Ovary (tissue), 10 donors: ENCODE measurements at places on chromosomes 7 and 10. TPM values are rescaled to one million over a fixed set of nuclear protein-coding genes. Genes with fewer than 3 reads are reported as not detected.

- DNase-seq: no peak
These were observed 109.3 kb downstream of the TNS3 start for GRCh38 chr7:47472444-47473157.

Gene PRDX3
- 65.7 TPM for total RNA-seq

Gene CACNA2D1
- total RNA-seq: 30.9 TPM

- no peak for DNase-seq
These were observed 6.0 kb downstream of the NODAL start for GRCh38 chr10:70435241-70436085.

GRCh38 chr10:59757966-59758365, 4.7 kb upstream of the MRLN start:
- no peak for DNase-seq

Gene MMD2
- total RNA-seq: not detected

GRCh38 chr10:68046642-68047041, 28.4 kb downstream of the HERC4 start:
- no peak for DNase-seq

Gene C7orf33
- total RNA-seq: not detected

DNA sequence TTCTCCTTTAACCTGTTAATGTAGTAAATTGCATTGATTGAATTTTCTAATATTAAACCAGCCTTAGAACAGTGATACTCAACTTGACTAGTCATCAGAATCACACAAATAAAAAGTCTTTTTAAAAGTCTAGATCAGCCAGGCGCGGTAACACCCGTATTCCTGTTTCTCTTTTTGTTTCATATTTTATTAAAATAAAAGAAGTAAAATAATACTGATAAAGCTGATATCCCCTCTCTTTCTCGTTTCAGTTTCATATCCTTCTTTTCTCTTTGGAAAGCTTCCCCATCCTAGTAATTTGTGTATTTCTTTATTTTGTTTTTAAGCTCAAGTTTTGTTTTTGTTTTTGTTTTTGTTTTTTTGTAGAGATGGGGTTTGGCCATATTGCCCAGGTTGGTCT, 9.3 kb downstream of the SMO start:
- DNase-seq: no peak

GRCh38 chr10:110162741-110163145, 44.7 kb upstream of the MXI1 start:
- no peak for DNase-seq

Gene SOSTDC1
- total RNA-seq: 0.62 TPM

- DNase-seq: no peak
These were observed 7.8 kb upstream of the GLI3 start for GRCh38 chr7:42244828-42245227.

GRCh38 chr7:134724606-134725005, 54.8 kb upstream of the CALD1 start:
- DNase-seq: no peak

DNA sequence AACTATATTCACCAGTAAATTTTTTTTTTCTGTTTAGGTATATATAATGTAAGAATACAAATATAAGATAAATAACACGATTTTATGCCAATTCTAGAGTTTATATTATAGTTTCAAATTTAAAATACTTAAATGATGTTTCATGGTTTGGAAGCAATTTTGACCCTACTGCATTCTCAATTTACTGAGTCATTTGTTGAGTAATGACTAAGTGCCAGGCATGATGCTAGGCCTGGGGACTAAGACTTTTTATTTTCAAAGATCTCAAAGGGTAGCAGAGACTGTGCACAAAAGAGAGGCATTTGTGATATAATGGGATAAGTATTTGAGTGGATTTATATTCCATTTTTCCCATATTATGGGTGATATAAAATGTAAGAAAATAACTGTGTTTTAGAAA, 78.9 kb upstream of the SMIM30 start:
- no peak for DNase-seq

Gene CTAGE4
- 2.1 TPM for total RNA-seq

Gene KLLN
- 0.33 TPM for total RNA-seq

- DNase-seq: no peak
These were observed 130.9 kb upstream of the PRR15 start for GRCh38 chr7:29432721-29433120.

DNA sequence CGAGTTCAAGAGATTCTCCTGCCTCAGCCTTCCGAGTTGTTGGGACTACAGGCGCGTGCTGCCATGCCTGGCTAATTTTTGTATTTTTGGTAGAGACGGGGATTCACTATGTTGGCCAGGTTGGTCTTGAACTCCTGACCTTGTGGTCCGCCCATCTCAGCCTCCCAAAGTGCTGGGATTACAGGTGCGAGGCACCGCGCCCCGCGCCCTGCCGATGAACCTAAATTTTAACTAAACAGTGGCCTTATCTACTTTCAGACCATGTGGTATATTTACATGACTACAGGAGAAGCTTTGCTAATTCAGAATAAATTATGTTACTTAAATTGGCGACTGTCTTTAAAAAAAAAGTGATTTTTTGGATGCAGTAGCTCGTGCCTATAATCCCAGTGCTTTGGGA, 9.2 kb downstream of the SIRT1 start:
- DNase-seq: no peak

DNA sequence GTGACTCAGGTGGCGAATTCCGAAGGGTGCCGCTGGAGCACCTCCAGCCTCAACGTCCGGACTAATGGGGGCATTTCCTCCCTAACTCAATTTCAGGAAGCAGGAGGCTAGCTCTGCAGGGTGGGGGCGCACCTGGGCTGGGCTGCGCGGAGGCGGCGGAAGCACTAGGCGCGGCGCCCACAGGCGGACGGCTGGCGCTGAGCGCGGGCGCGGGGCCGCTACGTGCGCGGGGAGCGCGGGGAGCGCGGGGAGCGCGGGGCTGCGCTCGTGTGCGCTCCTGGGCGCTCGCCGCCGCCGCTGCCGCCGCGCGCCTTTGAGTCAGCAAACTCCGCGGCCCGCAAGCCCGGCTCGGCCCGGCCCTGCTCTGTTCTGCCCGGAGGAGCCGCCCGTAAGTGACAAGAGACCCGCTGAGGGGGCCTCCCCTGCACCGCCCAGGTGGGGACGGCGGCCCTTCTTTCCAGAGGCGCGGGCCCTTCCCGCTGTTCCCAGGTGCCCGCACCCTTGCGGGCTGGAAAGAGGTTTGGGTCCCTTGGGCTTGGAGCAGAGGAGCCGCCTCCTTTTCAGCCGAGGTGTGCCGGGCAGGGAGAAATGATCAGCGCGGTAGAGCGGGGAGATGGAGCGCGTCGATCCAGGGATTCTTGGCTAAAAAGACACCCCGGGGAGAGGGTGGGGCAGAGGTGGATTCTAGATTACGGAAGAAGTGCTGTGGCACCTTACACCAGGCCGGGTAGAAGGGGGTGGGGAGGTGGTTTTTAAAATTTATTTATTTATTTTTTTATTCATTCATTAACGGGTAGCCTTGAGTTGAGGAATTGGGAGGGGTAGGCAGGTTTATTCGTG, at the start of gene SNX10:
Gene SNX10 (plus strand): TSS at position 164 of the 840 bp plus-strand sequence. CDS start 54,581 bp downstream, outside the sequence.
- no peak for DNase-seq

DNA sequence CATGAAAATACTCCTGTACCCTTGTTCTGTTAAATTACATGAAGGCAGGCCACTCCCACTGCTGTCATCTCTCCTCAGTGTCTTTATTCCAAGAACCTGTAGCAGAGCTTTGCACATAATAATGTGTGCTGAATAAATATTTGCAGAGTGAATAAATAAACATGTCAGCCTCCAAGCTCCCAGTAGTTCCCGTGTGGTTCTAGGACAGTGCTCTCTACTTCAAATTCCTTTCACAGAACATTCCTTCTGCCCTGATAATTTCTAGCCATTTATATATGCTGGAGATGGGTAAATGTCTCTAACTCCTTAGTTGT, 20.3 kb upstream of the HYAL4 start:
- no peak for DNase-seq

- no peak for DNase-seq
These were observed 588.5 kb downstream of the TNS3 start for GRCh38 chr7:46993396-46993795.

DNA sequence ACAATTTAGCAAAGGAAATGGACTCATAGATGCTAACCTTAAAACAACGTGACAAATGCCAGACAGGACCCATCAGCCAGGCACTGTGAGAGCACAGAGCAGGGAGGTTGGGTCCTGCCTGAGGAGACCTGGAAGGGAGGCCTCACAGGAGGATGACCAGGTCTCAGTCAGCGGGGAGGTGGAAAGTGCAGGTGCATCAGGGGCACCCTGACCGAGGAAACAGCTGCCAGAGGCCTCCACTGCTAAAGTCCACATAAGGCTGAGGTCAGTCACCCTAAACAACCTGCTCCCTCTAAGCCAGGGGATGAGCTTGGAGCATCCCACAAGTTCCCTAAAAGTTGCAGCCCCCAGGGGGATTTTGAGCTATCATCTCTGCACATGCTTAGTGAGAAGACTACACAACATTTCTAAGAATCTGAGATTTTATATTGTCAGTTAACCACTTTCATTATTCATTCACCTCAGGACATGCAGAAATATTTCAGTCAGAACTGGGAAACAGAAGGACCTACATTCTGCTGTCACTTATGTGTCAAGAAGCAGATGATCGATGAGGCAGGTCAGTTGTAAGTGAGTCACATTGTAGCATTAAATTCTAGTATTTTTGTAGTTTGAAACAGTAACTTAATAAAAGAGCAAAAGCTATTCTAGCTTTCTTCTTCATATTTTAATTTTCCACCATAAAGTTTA, 157.6 kb upstream of the LANCL2 start:
- DNase-seq: no peak

Gene UTF1
- total RNA-seq: 0.35 TPM

Gene CCL24
- not detected for total RNA-seq

Gene PTPRZ1
- total RNA-seq: 2.0 TPM

Gene CPA2
- total RNA-seq: not detected

GRCh38 chr7:157473051-157473569, 136.3 kb downstream of the DNAJB6 start:
- DNase-seq: no peak

Gene CRYGN
- total RNA-seq: 0.67 TPM

DNA sequence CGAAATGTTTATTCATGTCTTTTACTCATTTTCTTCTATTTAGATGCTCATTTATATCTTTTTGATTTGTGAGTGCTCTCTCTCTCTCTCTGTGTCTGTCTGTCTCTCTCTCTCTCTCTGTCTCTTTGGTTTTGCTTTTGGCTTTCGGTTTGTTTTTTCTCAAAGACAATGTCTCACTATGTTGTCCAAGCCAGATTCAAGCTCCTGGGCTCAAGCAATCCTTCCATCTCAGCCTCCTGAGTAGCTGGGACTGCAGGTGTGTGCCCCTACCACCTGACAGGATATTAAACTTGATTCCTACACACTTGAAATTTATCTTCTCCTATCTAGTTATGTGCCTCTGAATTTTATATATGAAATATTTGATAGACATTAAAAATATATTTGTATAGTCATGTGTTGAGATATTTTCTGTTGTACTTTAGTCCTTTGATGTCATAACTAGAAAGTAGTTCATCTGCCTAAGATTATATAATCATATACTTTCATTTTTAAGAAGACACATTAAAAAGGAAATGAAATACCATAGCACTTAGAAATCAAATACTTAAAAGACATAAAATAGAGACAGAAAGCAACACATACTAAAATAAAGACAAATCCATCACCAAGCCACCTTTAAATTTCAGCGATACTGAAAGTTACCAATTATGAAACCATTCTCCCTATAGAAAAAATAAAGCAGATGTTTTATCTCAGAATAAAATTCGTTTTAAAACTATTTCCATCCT, 68.1 kb upstream of the SFMBT2 start:
- DNase-seq: no peak

- DNase-seq: no peak
These were observed 7.6 kb upstream of the BAG3 start for GRCh38 chr10:119643306-119644204.

DNA sequence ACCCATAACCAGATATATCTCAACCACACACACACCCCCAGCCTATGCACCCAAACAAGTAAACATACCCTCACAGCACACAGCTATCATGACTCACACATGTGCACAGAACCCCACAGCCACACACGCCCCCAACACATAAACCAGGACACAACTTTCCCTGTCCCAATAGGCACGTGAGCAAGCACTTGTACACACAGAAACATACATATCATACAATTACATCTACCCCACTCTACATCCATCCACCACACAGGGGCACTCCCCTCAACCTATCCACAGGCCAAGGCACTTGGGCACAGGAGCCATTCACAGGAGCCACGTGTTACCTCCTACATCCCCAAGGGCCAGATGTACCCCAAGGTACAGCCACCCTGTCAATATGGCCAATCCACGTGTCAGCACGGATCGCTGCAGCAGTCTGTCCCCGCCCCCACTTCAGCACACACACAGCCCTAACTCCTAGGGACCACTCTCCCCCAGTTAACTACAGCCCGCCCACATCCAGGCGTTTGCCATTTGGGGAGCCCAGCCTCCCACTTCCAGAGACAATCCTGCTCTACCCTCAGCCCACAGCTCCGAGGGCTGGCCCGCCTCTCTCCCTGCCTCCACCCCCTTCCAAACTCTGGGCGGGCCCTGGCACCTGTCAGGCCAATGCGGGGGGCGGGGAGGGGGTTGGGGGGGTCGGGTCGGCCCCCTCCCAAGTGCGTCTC, 163.5 kb downstream of the SH3PXD2A start:
- peak; percentile 56 for DNase-seq

Gene NOS3
- 5.0 TPM for total RNA-seq

GRCh38 chr7:6218329-6218728, 54.1 kb downstream of the CYTH3 start:
- DNase-seq: no peak

GRCh38 chr7:50664461-50664922, 99.3 kb upstream of the DDC start:
- DNase-seq: no peak

Gene ENTPD1
- total RNA-seq: 6.9 TPM

GRCh38 chr10:92479547-92479946, 94.3 kb downstream of the IDE start:
- no peak for DNase-seq

- no peak for DNase-seq
These were observed 41.9 kb downstream of the CDK1 start for GRCh38 chr10:60820093-60820754.

Gene FAM237B
- not detected for total RNA-seq

Gene ST8SIA6
- total RNA-seq: 0.24 TPM

Gene GBX1
- not detected for total RNA-seq

GRCh38 chr7:121544726-121545125, 148.6 kb upstream of the FAM3C start:
- no peak for DNase-seq

GRCh38 chr10:110860576-110861241, 11.0 kb upstream of the PDCD4 start:
- no peak for DNase-seq

DNA sequence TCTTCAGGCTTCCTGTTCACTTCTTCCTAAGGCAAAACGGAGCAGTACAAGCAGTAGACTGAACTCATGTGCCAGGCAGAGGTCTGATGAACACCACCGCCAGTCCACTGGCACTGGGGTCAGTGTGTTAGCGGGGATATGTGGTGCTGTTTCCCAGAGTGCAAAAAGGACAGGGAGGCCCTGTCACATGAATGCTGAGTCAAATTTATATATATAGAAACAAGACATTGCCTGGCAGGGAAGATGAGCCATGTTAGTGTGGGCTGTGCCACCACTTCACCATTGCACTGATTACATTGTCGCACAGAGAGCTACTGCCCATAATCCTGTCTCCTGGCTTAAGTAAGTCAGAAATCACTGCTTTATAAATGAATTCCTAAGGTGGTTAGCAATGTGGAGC, 122.2 kb upstream of the AMPH start:
- DNase-seq: no peak

GRCh38 chr10:71473671-71474599, 77.2 kb downstream of the CDH23 start:
- no peak for DNase-seq
